ENCODE measurements at places on chromosomes 1 and 21.

DNA sequence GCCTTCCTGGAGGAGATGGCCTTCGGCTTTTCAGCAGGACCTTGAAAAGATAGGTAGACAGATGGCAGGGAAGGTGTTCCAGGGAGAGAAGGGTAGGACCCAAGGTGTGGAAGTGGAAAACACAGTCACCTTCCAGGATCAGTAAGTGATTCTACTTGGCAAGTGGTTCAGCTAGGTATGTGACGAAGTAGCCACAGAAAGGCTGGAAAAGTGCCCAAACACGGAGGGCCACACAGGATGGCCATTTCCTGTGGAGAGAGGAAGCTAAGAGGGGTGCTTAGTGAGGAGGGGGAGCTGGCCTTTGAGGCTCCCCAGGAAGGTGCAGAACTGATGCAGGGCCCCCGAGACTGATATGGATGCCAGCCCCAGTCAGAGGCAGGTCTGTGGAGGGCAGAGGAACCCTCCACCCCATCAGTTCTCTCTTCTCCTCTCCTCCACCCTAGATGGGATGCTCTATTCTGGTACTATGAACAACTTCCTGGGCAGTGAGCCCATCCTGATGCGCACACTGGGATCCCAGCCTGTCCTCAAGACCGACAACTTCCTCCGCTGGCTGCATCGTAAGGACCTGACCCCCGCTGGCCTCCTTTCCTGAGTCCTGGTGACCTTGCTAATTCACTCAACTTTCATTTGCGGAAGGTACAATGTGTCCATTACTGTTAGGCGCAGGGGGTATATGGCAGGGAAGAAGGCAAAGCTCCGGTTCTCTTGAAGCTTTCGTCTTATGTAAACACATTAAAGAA lies 6.8 kb downstream of the SEMA4A start:
- no peak for DNase-seq

DNA sequence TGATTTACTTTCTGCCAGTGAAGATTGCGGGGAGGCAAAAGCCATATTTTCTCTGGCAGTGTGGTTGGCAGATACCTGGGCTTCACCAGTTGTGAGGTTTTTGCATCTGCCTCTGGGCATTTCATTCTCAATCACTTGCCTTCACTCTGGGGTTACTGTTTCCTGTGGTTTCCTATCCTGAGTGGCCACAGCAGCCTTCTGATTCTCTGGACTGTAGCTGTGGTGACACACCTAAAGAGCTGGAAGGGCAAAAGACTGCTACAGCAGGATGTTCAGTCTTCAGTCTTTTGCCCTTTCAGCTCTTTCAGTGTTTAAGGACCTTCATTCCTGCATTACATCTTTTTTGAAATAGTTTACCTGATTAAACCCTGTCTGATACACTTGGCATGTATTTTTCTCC lies 50.5 kb upstream of the GPR52 start:
- no peak for DNase-seq

GRCh38 chr1:71424536-71424935 lies 343.7 kb upstream of the ZRANB2 start:
- DNase-seq, result no peak

DNA sequence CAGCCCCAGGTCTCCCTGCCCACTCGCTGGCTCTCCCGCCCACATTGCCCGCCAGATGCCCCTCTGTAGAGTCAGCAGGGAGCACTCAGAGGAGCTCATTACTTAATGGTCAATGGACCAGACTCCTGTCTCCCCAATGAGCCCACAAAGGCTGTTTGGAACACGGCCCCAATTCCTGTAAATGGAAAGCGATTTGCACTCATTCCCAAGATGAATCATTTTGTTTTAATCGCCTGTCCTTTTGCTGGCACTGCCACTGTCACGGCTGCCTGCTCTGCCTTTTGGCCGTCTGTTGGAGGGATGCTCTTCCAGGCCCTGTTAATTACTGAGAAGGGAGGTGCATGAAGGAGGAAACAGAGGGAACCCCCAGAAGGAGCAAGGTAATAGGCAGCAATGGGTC lies 44.8 kb upstream of the ATP2B4 start:
- no peak for DNase-seq

DNA sequence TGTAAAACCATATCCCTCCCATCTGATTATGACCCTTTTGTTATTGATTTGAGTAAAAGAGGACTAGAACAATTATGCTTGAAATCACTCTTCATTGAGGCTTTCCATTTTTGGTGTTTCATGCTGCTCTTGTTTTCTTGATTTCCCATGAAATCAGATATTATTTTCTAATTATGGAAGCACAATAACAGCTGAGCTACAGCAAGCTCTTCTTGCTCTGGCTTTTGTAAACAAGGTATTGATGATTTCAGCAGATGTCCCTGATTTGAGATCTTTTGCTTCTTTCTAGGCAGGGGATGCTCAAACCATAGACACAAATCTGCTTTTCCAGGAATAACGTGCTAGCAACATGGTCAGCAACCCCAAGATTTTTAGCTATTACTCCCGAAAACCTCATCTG lies 607.8 kb downstream of the NCAM2 start:
- DNase-seq, result no peak

DNA sequence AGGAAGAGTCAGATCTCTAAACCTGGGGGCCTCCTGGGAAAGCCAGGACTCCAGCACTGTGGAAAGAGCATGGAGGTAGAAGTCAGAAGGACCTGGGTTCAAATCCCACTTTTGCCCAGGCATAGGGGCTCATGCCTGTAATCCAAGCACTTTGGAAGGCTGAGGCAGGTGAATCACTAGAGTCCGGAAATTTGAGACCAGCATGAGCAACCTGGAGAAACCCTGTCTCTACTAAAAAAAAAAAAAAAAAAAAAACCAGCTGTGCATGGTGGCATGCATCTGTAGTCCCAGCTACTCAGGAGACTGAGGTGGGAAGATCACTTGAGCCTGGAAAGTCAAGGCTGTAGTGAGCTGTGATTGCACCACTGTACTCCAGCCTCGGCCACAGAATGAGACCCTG lies 31.8 kb downstream of the LDLRAP1 start:
- DNase-seq, result no peak

DNA sequence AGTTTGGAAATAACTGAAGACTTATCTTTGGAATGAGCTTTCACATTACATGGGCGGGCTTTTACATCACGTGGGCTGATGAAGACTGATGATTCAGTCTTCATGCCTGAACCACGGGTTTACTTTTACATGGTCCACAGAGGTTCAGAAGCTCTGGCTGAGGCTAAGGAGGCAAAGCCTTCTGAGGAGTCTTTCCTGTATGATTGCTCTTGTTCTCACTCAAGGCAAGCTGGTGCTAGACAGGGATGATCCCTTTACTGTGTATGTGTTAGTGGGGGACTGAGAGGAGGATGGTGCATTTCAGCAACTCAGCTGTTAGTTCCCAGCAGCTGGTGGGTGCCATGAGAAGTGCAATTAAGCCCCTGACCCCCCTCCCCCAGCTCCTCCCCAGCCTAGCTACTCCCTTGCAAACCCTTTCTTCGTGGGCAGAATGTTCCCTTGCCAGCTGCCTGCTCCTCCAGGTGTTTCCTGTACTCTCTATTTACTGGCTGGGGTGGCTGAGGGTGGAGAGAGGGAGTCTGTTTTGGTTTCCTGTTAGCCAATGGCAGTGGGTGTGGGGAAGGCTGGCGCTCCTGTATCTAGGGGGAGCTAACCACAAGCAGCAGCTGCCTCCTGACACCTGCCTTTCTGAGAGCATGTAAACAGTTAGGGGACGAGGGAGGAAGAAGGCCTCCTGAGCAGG lies 15.4 kb downstream of the BTG2 start:
- DNase-seq, result peak; percentile 44

GRCh38 chr1:159222075-159222865 lies 17.6 kb downstream of the ACKR1 start:
- DNase-seq, result no peak

GRCh38 chr1:30929135-30929889 lies 20.8 kb upstream of the SDC3 start:
- DNase-seq, result peak; percentile 54

- DNase-seq, result no peak
These were observed 5.2 kb downstream of the COQ8A start for GRCh38 chr1:226945106-226945857.

- DNase-seq, result no peak
These were observed 21.3 kb upstream of the CCDC190 start for GRCh38 chr1:162882248-162882674.

- DNase-seq, result no peak
These were observed 70.6 kb downstream of the FGGY start for GRCh38 chr1:59367301-59368007.

DNA sequence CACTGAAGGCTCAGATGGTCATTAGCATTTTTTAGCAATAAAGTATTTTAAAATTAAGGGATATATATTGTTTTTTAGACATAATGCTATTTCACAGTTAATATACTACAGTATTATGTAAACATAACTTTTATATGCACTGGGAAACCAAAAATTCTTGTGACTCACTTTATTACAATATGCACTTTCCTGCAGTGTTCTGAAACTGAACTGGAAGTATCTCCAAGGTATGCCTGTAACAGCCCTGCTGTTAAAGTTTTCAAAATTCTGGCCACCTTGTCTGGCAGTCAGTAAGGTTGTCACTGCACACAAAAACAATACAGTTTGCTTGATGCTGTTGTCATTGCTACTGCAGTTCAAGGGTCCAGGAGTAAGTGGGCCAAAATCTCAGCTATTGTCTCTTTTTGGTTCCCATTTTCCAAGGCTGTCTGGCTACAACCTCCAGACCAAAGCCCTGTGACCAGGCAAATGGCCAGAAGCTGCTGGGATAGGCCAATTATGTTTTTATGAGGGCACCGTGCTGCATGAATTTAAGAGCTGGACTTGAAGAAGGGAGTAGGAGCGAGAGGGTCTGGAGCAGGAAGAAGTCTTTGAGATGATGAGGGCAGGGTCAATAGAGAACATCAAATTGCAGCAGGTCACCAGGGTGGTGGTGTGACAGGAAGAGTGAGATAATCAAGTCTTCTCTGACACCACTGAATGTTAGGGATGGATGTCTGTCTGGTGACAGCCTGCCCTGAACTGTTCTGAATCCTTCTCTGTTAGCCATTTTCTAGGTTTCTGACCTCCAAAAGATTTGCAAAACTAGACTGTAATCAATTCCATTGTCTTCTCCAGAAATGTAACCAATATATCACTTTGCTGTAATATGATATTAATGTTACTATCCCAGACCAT lies 82.3 kb upstream of the CACHD1 start:
- DNase-seq, result no peak

GRCh38 chr1:58964880-58965279 lies 181.0 kb upstream of the JUN start:
- DNase-seq, result no peak

DNA sequence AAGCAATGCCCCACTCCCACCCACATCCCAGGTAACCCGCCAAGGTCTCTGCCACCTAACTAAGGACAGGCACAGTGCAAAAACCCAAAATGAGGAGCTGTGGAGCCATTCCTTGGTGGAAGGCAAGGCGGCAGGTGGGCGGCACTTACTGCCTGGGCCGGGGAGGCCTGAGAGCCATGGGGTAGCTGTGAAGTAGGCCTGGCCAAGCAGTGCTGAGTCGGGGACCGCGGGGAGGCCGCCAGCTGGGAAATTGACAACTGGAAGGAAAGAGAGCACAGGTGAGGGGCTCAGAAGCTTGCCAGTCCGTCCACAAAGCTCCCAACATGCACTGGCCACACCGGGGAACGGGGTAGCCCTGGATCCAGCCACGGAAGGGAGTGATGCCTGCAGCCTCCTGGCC lies 85.3 kb downstream of the NPHP4 start:
- DNase-seq, result no peak

- no peak for DNase-seq
These were observed 15.0 kb upstream of the THEM5 start for GRCh38 chr1:151868486-151868885.

DNA sequence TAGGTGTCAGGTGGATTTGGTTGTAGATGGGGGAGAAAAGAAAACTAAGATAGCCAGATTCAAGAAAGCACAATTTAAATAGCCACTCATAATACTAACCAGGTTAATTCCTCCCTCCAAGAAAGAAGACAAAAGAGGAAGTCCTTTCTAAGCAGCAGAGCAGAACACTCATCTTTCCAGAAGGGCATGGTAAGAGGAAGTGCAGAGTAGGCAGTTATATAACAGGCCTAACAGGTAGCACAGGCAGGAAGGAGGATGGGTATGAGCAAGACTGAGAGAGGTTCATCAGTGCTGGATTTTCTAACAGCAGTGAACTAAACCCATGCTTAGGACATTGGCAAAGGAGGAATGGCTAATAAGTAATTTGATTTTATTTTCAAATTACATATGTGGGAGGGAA lies 517.5 kb downstream of the PLPP3 start:
- DNase-seq, result no peak

DNA sequence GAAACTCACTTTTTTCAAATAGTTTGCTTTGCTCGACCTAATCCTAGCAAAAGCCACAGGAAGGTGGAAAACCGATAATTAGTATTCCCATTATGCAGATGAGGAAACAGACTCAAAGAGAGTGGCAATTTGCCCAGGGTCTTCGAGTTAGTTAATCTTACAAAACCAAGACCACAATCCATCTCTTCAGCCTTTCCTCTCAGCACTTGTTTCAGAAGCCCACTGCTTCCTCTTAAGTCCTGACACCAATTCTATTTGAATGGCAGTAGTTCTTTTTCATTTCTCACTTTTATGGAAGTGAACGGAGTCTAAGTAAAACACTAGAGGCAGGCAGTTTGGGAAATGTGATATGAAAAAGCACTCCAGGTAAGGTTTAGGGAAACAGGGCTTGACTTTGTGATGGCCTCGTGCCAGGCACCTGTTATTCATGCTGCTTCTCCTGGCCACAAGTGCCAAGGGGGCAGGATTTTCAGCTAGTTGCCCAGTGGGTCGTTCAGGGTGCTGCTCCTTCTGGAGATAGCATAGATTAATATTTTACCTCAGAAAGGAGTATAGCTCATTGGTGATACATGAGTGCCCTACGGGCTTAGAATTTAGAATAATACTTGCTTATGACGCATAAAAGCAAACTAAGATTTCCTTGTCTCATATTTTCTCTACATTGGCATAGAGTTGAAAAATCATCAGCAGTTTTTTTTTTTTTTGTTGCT lies 76.6 kb upstream of the NRIP1 start:
- no peak for DNase-seq

Data from activated naive CD4-positive, alpha-beta T cell treated with Interleukin-2 at 50 U/mL for 16 hours (primary cell).